ENCODE measurements at places on chromosomes 7 and 10. TPM values are rescaled to one million over a fixed set of nuclear protein-coding genes. Genes with fewer than 3 reads are reported as not detected.

- DNase-seq = no peak
These were observed 44.6 kb upstream of the BICC1 start for GRCh38 chr10:58467931-58468635.

GRCh38 chr7:39238234-39238869, 260.6 kb downstream of the POU6F2 start:
- DNase-seq = no peak

GRCh38 chr7:47290867-47291266, 291.0 kb downstream of the TNS3 start:
- DNase-seq = no peak

DNA sequence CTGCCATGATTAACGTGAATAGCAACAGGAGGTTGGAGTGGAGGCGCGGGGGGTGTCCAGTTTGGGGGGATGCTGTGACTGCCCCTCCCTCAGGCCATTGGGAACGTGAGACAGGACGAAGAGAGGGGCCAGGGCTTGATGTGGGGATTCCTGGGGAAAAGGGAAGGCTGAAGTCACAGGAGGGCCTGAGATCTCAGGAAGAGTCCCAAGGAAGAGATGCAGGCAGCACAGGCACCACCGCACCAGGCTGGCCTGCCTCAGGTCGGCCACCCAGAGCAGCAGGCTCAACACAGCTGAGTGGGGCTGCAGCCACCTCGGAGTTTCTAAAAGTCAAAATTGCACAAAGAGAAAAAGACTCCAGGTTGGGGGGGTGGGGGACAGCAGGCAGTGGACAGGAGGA, 86.7 kb downstream of the SLIT1 start:
- no peak for DNase-seq

SPACDR gene
- total RNA-seq = 1.6 TPM

DNA sequence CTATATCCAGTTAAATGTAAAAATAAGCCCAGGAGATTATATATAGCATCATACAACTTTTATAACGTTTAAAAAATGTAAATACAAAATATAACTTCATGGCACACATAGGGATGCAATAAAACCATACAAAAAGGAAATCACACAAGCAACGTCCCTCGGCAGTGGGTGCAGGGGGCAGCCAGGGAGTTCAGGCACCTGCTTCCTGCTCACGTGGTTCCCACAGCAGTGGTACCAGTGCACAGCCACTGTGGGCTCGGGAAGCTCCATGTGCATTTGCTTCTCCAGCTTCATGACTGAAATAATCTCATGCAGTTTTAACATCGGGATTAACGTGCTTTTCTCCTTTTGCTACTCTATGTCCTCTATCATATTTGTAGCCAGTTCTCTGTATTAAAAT, 255.5 kb upstream of the CXCL12 start:
- no peak for DNase-seq

- no peak for DNase-seq
These were observed 67.8 kb upstream of the NXPH1 start for GRCh38 chr7:8365499-8366110.

GRCh38 chr10:16648366-16648765, 126.7 kb upstream of the C1QL3 start:
- DNase-seq = no peak

DNA sequence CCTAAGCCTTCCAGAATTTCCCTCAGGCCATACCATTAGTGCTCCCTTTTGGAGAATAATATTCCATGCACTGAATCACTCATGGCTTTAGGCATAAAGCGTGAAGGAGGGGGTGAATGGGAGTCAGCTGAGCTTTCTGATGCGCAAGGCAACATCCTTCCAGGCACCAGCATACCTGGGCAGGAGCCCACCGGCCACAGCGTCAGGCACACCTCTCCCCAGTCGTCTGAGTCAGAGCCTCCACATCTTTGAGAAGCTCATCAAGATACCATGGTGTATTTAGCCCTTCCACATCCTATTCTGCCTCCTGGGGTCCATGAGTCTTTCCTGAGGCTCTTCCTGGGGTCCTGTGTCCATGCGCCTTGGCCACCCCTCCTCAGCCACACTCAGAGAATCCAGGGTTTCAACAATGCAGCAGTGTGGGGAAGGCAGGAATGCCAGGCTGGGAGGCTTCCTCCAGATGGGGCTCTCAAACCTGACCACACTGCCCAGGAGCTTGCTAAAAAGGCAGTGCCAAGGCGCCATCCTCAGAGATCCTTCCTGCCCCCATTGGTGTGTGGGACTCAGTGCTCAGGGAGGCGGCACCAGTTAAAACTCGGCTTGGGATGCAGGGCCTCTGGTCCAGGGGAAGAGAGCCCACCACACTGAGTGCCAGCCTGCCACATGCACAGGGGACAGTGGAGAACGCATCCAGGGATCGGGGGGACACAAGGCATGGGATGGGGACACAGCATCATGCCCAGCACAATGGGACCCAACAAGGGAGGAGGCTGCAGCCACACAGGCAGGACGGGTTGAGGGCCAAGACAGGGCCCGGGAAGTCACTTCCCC, 31.6 kb downstream of the RASGEF1A start:
- DNase-seq = no peak

ZNF277 gene
- total RNA-seq = 40.4 TPM

GRCh38 chr7:106982415-106982814, 62.1 kb upstream of the PRKAR2B start:
- no peak for DNase-seq
